DMS 273 treated with DMSO at 0.1 percent for 48 hours (cell line): ENCODE measurements at places on chromosomes 3 and 15.

GRCh38 chr15:42079401-42079908 lies 14.9 kb downstream of the PLA2G4D start:
- no peak for DNase-seq

GRCh38 chr3:42807929-42808328 lies 1.3 kb upstream of the ACKR2 start:
- no peak for DNase-seq

DNA sequence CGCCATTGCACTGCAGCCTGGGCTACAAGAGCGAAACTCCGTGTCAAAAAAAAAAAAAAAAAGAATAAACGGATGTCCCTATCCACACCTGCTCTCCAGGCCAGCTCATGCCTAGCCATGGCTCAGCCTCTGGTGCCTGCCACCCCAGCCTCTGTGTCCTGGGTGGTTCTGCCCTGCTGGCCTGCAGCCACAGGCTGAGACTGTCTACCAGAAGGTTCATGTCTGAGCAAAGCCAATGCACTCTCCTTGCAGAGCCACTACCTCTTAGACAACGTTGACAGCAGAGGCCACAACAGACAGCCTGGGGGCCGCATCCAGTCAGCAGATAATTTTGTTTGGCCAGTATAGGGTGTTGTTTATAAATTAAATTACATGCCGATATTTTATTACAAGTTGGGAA lies 127.7 kb downstream of the ASB7 start:
- no peak for DNase-seq

DNA sequence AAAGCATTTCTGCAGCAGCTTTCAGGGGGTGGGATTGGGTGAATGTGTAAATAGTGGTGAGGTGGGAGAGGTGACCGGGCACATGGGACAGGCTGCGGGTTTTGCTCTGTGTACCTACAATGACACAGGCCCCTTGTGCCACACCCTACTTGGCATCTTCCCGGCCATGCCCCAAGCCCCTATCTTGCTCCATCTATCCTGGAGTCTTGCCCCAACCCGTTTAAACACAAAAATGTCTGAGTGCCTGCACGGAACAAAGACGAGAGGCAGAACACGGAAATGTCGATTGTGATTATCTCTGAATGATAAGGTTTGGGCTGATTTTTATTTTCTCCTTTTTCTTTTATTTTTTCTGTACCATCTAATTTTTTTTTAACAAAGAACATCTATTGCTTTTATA lies 46.0 kb upstream of the SLC6A1 start:
- DNase-seq, result no peak

- no peak for DNase-seq
These were observed 93.4 kb downstream of the WDR76 start for GRCh38 chr15:43920254-43920600.

DNA sequence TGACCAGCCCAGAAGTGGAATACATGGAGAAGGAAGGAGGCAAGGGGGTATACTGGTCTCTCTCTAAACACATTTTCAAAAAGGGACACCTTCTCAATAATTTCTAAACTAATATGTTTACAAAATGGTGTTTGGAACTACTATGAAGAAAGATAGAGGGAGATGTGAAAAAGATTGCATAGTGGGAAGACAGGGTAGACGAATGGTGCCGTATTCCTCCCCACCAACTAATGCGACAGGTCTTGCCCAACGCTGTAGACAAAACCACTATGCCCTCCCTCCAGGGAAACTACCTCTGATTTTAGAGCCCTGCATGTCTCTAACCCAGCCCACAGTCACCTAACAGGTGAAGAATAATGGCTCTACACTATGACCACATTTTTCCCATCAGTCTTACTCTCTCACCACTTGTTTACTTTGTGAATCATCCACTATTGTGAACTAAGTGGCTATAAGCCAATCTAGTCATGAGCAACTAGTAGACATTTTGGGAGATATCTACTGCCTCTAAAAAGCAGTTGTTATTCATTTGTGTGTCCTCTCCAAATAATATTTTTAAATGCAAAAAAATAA lies 108.2 kb upstream of the UBE2E2 start:
- DNase-seq, result no peak
